ENCODE measurements at places on chromosomes 16 and 17.

DNA sequence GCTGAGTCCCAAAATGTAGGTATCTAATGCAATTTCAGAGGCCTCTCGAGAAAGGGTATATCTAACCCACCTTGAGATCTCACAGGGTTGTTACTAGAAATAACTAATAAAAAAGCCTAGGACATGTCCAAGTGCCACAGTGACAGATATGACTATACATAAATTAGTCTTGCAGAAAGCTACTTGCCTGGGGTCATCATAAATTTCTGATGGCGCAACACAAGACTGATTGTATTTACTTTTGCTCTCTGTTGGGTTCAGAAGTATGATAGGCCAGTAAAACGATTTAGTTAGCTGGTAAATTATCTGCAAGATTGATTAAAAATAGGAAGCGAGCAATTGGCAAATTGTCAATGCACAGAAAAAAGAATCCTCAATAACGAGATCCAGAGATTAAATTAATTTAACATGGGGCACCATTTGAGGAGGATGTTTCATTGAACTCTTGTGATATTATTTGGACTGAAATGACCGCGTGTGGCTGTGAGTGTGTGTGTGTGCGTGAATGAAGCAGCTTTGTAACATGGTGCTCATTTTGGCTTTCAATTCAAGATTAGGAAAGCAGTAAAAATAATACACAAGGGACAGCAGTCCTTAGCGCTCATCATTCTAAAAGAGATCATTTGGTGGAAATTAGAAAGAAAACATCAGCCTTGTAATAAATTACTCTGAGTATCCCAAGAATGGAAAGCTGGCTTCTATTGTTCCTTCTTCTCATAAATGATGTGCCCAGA, 157.4 kb upstream of the ZFHX3 start:
- no peak for DNase-seq

DNA sequence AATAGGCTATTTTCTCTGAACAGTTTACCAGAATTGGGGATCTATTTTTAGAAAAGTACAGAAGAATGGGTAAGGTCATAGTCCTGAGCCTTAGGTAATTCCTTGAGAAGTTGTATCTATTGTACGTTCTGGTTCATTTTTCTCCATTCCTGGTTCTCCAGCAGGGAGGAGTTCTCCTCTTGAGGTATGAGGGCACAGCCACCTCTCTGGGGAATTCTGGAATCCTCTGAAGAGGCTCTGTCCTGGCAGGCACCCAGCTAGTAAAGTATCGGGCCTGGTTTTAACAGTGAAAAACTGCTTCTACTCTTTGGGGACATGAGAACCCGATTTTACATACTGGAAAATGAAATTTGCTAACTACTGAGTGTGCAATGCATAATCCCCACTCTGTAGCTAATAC, 19.6 kb upstream of the PMFBP1 start:
- DNase-seq, result peak; percentile 12

DNA sequence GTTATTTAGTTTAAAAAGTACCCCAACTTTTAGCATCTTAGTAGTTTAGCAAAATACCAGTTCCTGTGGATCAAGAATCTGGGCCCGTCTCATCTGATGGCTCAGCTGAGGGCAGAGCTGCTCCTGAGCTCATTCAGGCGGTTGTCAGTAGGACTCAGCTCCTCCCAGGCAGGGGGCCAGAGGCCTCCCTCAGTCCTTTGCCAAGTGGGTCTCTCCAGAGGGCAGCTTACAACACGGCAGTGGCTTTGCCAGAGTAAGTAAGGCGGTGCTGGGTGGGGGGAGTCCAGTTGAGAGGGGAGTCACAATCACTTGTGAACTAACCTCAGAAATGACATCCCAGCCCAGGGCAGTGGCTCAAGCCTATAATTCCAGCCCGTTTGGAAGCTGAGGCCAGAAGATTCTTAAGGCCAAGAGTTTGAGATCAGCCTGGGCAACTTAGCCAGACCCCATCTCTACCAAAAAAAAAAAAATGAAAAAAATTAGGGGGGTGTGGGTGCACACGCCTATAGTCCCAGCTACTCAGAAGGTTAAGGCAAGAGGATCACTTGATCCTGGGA, 81.5 kb upstream of the MED9 start:
- DNase-seq, result no peak

DNA sequence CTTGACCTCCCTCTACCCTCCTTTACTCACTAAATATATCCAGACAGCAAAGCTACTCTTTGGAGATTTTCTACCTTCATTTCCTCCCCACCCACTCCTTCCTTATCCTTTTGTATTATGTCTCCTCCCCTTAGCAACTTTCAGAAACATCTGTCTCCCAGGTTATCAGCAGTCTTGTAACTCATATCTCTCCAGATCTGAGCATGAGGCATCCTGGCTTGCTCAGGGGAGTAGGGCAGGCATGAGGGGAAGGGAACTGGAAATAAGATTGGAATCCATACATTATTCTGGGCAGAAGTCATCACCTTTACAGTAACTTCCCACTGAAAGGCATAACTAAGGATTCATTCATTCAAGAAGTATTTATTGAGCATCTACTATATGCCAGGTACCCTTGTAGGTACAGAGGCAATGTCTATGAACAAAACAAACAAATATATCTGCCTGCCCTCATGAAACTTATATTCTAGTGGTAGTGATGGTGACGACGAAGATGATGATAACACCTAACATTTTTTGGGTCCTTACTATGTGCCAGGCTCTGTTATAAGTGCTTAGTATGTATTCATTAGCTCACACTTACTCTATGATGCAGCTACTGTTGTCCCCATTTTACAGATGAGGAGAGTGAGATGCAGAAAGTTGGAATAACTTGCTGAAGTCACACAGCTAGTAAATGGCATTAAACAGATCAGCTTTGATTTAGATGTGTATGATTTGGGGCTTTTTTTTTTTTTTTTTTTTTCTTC, 123.9 kb upstream of the CACNG3 start:
- no peak for DNase-seq

GRCh38 chr16:57058291-57058861, 34.0 kb upstream of the CPNE2 start:
- DNase-seq, result no peak

- DNase-seq, result no peak
Observed at GRCh38 chr17:35588196-35588920, 1.2 kb downstream of the AP2B1 start.

DNA sequence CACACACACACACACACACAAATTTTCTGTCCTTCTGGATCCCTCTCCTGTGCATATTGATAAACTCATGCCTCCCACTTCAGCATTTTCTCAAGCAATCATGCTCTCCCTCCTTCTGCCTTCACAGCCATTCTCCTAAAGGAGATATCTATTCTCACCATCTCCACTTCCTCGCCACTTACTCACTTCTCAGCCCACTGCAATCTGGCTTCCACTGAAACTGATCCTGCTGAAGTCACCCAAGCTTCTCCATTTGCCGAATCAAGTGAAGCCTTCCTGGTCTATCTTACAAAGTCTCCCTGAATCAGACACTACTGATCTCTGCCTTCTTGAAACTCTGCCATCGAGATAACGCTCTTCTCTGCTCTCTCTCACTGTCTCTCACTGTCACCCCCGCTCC, 54.0 kb upstream of the GNAO1 start:
- DNase-seq, result no peak

Measured in GM04503 (cell line).